ENCODE measurements at places on chromosomes 2 and 18. TPM values are rescaled to one million over a fixed set of nuclear protein-coding genes. Genes with fewer than 3 reads are reported as not detected.

The MAP3K20 gene
- 341 TPM for total RNA-seq

The CYRIA gene
- total RNA-seq, result 2.7 TPM

The AKAIN1 gene
- not detected for total RNA-seq

The ABHD3 gene
- 2.1 TPM for total RNA-seq

The NCKAP1 gene
- total RNA-seq, result 158 TPM

The FBXO36 gene
- total RNA-seq, result 1.1 TPM

DNA sequence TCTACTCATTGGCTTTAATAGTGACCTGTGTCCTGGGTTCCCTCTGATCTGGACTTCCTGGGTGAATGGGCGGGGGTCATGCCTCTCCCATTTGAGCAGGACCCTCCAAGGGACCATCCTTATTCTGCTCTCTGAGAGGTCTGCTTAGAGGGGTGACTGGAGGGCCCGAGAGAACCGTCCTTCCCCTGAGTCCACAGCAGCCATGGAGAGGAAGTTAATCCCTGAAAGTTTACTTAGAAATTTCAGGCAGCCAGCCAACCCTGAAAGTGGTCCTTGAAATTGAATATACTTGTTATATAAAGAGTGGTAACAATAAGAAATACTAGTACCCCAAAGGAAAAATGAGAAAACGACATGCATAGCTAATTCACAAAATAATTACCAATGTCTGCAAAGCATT is 226.1 kb downstream of the DYSF start:
- no peak for DNase-seq

DNA sequence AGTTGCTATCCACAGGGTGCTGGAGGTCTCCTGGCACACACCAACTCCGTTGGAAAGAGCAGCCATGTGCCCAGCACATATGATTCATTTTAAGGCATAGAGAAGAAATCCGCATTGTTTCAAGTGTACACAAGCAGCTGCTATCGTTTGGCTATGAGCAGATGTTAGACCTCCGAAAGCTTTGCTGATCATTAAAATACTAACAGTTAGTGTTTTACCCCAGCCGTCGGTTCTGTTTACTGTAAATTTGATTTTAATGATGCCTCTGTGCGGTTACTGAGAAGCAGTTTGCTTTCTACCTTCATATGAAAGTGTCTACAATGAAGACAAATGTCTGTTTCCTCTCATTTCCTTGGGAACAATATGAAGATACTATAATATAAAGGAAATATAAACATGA is 154.9 kb downstream of the PTGR3 start:
- no peak for DNase-seq

DNA sequence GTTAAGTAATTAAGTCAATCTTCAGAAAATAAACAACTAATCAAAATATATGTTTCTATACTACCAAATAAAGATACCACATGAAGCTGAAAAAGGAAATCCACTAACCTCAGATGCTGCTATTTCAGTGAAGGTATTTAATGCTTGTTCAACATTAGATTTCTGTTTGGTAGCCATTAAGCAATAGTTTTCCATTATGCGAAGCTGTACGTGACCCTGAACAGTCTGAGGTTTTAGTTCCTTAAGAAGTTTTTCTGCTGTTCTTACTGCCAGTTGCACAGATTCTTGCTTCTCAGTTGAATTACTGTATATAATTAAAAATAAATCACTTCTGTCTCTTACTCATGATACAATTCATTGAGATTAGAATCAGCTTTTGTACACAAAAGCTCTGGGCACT is 65.4 kb downstream of the TTC21B start:
- DNase-seq, result no peak

GRCh38 chr18:2143636-2144035 is 427.7 kb downstream of the METTL4 start:
- no peak for DNase-seq

DNA sequence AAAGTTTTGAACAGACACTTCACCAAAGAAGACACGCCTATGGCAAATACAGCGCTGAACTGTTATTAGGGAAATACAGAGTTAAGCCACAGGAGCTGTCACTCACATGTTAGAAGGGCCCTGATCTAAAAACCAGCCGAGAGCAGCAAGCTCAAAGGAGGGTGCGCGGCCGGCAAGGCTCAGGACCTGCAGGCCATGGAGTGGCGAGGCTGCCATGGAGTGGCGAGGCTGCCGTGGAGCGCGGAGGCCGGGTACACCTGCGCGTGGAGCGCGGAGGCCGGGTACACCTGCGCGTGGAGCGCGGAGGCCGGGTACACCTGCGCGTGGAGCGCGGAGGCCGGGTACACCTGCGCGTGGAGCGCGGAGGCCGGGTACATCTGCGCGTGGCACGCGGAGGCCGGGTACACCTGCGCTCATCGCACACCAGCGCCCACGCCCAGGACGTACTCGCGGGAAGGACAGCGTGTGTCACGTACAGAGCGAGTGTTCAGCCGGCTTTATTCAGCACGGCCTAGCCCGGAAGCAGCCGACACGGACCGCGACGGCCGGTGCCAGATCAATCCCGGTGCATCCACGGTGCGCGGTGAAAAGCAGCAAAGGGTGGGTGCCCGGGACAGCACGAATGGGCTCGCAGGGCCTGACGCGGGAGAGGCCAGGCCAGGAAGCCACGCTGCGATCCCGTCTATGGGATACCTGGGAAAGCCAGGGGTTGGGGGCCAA is 68.8 kb downstream of the SLC66A2 start:
- DNase-seq, result no peak

DNA sequence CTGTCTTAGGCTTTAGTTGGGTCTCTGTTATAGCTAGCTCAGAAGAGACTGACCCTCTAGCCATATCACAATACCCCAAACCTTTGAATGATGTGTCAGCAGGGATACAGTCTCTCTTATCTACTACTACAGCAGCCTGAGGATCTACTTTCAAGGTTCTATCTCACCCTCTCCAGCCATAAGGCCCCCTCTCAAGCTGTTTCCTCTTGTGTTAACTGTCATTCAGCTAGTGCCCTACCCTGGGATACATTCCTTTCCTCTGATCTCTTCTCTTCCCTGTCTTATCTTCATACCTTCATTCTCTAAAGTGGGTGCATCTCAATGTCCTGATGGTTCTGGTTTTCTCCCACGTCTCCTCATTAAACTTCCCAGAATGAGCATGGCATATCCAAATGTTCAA is 434.7 kb downstream of the NRXN1 start:
- DNase-seq, result no peak

DNA sequence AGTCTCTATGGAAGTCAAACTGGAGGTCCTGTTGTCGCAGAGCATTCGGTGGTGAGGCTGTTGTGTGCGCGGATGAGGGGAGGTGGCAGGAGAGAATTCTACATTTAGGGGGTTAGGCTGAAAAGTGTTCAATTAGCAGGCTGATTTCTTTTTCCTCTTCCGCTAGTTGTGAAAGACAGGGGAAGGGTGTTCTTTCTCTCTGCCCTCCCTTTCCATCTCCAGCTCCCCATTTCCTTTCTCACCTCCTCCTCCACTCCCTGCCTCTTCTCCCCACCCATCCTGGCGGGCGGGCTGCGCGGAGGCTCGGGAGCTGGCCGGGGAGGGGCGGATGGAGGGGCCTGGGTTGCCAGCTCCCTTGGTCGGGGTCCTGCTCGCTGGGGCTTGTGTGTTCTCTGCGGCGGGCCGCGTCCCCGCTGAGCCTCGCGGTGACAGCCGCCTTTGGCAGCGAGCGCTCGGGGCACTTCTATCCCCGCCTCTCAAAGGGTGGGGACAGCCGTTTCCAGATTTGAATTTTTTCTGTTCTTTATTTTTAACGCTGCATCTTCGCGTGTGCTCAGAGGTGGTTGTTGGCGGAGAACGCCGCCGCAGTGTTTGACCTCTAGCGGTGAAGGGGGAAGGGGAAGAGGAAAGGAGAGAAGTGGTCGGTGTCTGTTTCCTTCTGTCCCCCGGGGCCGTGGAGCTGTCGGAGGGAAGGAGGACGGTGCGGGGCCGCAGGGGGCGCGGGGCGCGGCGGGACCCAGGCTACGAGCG is 3.6 kb downstream of the SOX11 start:
- DNase-seq, result no peak

GRCh38 chr2:15943378-15944280 is 3.3 kb downstream of the MYCN start:
- DNase-seq, result no peak

DNA sequence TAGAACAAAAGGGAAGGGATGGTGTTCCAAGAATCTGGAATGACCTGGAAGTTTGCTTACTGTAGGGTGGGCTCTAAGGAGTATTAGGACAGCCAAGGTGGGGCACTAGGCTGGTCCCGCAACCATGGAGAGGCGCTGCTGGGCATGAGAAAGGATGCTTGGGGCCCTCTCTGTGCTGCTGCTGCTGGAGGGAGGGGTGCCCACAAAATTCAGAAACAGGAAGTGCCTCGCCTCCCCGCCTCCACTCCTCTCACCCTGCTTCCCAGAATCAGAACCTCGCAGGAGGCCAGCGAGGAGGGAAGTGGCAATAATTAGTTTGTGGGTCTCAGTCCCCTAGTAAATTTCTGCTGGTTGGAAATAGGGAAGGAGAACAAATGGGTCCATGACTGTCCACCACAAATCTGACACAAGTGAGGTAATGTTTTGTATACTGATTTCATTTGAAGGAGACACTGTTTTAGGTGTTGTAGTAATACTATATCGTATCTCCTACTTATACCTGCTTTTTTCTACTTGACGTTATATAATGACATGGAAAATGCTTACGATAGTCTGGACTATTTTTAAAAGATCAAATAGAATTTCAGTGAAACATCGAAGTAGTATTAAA is 7.9 kb upstream of the PDCL3 start:
- no peak for DNase-seq

DNA sequence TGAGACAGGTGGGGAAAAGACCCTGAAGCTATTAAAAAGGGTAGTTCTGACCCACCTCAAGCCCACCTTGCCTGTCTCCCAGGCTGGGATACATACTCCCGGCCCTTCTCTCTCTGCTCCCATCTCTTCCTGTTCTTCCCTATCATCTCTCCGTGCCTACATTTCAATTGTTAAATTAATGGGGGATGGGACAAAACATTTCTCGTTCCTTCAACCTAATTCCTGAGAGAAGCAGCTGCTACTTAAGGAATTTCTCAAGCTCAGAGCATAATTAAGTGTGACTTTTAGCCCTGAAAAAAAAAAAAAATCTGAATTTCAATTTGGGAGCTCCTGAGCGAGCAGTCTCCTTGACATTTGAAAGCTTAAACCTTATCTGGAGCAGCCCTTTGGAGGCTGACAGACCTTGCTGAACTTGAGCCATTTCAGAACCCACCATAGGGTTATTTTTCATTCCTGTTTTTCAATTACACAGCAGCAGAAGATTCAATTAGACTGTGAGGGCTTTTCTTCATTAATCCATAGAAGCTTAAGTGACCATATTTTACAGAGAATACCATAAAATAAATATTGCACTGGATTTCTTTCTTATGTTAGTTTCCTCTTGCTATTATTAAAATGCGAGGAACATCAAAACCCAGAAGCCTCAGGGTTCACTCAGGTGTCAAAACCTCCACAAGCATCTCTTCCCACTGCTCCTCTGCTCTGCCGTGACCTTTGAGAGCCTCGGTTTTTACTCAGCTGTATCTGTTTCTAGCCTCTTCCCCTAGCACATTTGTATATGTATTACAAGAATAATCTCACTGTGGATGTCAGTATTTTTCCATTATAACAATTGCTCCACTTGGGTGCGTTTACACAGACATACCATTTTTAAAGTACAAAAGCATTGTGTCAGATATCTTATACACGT is 125.7 kb downstream of the B3GNT2 start:
- DNase-seq, result no peak
